ENCODE measurements at places on chromosomes 4 and X. TPM values are rescaled to one million over a fixed set of nuclear protein-coding genes. Genes with fewer than 3 reads are reported as not detected.
A peak's percentile ranks its signal among the peaks of the same experiment; 100 is the strongest.

DNA sequence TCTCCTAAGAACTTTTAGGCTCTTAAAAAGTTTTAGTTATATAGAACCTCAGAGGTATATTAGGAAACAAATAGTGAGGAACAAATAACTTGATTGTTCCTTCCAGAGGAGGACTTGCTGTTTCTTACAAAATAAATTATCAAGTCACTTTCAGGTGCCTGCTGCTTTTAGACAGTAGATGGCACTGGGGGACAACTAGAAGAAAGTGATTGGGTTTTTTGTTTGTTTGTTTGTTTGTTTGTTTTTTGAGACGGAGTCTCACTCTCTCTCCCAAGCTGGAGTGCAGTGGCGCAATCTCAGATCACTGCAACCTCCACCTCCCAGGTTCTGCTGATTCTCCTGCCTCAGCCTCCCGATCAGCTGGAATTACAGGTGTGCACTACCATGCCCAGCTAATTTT, 35.4 kb upstream of the CDKL5 start:
- no peak for DNase-seq

DNA sequence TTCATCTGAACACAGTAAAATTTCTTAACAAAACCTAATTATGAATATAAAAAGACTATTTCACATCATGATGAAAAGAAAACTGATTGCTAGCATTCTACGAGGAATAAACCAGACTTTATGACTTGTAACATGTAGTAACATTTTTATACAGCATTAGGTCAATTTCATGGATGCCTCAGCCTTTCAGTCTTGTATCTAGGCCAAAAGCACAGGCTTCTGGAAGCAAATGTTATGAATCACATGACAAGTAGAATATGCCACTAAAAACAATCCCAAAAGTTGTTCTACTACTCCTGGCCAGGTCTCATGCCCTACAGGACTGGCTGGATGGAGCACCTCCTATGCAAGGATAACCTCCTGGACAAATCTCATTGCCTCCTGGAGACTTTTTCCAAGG, 101.2 kb downstream of the ARHGAP6 start:
- DNase-seq: no peak

DNA sequence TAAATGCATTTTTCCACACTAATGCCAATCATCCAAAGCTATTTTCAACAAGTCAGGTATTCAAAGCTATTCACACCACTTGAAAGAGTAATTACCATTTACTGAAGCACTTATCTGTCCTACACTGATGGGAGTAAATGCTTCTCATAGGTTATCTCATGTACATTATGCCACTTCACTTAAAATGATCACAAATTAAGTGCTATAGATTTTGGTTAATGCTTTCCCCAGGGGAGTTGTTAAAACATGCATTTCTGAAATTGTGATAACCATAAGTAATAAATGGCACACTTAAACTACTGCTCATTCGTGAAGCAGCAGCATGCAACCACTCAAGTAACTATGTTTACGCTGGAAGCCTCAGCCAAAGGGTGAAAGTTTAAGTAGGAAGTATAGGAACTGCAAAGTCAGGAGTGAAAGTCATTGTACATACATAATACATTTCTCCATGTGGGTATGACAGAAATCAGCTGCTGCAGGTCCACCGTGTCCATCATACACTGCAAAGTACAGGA, 6.6 kb downstream of the PPM1K start:
- DNase-seq: no peak

- no peak for DNase-seq
Observed at GRCh38 chr4:30989508-30989907, 269.3 kb downstream of the PCDH7 start.

GRCh38 chr4:125789023-125789422, 474.3 kb downstream of the FAT4 start:
- no peak for DNase-seq

DNA sequence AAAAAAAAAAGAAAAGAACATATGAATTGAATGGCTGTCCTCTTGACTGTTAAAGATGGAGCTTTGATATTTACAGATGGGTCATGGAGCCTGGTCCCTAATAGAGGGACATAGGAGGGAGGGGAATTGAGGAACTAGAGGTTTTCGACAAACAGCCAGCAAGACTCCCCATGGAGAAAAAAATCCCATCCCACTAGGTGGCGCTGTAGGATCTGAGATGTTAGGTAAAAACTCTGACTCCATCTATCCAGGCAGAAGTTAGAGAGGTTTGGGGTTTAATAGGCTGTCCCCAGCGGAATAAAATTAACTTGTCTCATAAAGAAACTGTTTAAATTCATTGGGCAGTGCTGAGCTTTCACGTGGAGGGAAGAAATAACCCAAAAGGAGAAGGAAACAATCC, 45.9 kb downstream of the HMGB2 start:
- peak; percentile 68 for DNase-seq

DNA sequence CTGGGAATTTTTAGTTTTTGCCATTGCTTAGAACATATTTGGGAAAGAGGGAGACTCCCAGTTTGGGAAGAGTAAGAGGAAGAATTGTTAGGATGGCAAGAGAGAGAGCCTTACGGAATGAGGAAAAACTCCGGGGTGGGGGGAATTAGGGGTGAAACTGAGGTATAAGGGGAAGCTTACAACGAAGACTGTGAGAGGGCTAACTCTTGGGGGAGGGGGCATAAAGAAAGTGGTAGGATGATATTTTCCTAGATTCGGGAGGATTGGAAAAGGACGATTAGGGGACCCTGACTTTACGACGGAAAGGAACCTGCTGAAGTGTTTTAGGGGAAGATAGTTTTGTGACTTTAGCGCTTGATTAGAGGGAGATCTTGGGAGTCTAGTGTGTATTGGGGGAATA, 86.2 kb upstream of the HPRT1 start:
- no peak for DNase-seq

GRCh38 chr4:143420227-143420626, 83.6 kb downstream of the GAB1 start:
- DNase-seq: no peak

- DNase-seq: no peak
Observed at GRCh38 chrX:52923781-52924241, 26.7 kb downstream of the FAM156B start.

DNA sequence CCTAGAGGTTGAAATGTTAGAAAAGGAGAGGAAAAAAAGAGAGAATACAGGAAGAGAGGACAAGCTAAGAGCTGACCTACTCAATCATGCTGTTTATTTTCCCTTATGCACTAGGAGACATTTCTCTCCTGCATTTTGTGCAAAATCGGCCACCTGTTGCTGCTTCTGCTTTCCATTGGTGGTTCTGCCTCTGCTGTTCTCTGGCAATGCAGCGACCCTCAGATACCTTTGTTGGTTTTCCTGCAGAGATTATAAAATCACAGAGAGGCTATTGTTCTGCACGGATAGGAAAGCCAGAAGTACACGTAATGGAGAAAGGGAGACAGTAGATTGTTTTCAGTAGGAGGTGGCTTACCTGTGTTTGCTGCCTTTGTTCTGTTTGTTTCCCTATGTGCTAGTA, 108.9 kb downstream of the UNC5C start:
- no peak for DNase-seq

- DNase-seq: no peak
Observed at GRCh38 chr4:122131562-122132157, 20.5 kb upstream of the BLTP1 start.

GRCh38 chr4:173252024-173252935, 81.9 kb downstream of the HMGB2 start:
- DNase-seq: peak; percentile 62

- DNase-seq: no peak
Observed at GRCh38 chr4:95250544-95251137, 298.1 kb downstream of the UNC5C start.

- no peak for DNase-seq
Observed at GRCh38 chr4:30802622-30803323, 82.6 kb downstream of the PCDH7 start.

DNA sequence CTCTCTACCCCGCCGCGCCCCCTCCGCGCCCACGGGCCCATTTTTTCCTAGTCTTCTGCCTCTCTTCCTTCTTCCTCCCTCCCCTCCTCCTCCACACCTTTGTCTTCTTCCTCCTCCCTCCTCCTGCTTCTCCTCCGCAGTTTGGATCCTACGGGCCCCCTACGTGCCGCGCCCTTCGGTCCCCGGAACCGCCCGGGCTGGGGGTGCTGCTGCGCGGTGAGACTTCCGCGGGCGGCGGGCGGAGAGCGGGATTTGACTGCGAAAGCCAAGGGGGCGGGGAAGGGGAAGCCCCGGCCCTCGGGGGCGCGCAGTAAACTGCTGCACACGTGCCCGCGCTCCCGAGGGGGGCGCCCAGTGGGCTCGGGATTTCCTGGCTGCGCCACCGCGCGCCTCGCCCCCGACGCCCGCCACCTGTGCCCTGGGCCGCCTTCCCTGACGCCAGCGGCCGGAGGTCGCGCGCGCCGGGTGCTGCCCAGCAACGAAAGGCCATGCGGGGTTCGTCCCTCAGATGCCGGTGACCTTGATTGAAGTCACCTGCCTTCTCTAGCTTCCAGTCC, 3.3 kb upstream of the NKX3-2 start:
- no peak for DNase-seq

DNA sequence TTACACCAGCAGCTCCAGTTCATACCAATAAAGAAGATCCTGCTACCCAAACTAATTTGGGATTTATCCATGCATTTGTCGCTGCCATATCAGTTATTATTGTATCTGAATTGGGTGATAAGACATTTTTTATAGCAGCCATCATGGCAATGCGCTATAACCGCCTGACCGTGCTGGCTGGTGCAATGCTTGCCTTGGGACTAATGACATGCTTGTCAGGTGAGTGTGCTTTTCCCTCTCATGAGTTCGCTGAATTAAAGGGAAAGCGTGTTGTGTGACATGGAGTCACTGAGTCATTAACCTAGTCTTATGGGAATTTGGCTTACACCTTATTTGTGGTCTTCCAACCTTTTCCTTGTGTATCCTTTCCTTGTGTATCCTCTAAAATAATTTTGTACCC, 15.9 kb downstream of the TMEM165 start:
- DNase-seq: no peak

DNA sequence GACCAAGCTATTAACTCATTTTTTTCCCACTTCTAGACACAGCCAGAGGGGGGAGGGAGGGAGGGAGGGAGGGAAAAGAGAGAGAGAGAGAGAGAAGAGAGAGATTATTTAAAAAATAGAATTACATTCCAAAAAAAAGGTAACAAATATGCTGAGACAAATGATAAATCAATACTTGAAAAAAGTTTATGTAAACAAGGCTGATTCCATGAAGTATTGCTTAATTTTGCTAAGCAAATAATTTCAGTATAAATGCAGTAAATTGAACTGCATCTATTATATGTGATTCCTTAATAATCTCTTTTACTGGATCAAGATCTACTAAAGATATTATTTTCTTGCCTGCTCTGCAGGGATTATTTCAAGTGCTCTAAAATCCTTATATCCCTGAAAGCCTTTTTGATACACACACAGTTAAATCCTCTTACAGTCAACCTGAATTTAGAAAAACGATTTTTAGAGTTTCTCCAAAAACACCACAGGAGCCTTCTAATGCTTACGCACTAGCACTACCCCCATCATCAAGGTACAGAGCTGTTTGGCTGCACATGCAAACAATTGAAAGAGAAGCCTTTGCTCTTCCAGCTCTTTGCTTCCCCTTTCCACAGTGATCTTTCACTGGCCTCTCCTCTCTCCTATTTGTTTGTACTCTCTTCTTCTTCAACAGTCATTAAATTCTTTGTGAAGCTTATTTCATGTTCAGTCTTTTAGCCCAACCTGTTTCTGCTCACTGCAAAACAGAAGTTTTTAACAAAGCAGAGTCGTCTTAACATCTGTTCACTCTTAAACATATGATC, 426.3 kb upstream of the FAM241A start:
- DNase-seq: no peak

DNA sequence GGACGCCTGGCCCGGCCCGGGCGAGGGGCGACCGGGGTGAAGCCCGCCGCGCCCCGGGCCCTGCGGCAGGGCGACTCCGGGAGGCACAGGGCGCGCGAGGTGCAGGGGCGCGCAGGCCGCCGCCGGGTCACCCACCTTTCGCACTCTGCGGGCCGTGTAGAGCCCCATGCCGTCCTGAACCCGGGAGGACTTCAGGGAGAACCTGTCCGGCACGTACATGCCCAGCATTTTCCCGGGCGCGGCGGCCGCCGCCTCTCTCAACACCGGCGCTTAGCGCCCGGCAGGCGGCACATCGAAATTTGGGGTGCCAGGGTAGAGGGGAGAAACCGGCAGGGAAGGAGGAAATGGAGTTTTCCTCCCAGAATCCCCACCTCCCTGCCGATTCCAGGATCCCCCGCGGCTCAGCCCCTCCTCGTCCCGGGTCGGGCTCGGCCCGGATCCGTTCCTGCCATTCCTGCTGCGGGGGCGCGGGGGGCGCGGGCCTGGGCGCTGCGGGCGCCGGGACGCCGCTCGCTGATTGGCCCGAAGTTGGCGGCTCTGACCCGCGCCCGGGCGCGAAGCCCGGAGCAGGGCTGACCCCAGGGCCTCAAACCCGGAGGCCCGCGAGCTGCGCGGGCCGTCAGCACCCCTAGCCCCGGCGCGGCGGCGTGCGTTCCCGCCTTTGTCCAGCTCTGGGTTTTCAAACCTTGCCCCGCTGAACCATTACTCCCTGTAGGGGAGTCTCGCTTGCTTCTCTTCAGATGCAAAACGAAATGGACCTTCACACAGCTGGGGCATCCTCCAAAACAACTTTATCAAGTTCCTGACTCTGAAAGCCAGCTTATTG, at the start of gene PRDM5:
Gene PRDM5, minus strand, starts transcription at position 346 of the 826 bp plus-strand sequence. Its CDS starts 118 bp downstream, at position 228.
- DNase-seq: peak; percentile 70

DNA sequence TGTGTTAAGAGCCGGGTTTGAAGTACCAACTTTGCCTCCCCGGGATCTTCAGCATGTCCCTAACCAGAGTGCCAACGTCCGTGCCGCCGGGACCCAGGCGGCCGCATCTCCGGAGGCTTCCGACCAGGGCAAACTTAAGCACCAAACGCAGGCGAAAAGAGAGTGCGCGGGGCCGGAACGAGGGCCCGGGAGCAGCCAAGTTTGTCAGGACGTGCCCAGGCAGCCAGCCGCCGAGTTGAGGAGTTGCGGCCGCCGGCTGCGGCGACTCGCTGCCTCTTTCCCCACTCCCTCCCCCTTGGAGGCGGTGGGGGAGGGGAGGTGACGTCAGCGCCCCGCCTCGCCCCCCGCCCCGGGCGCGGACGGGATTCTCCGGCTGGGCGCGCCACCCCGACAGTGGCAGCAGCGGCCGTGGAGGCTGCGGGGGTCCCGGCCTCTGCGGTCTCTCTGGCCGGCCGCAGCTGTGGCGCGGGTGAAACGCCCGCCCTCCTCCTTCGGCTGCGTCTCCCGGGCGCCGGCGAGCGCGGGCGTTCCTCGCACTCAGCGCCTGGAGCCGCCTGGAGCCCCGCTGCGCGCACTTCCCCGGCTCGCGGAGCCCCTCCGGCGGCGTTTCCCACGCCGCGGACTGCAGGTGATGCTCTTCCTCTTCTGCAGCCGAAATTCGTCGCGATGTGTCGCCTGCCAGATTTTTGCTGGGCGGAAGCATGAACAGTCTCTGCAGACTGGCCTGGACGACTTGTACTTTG, 2.9 kb upstream of the FAT1 start:
- peak; percentile 73 for DNase-seq

DNA sequence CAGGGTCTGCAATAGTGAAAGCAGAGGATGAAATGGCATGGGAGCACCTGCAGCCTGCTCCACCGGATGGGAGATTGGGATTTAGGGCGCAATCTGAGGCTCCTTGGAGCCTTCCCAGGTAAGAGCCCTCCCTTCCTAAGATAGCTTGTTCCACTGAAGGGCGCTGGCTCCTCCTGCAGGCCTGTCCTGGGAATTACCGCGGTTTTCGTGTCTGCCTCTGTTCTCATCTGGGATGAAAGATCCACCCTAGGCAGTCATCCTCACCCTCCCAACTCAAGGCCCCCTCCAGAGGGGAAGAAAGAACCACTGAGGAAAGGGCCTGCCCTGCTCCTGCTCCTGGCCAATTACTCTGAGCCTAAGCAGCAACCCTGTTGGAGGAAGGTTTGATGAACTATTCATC, 547.5 kb downstream of the SMARCA1 start:
- no peak for DNase-seq

DMRTC1 gene
- not detected for total RNA-seq

GPR82 gene
- 0.53 TPM for total RNA-seq

MXD4 gene
- 46.9 TPM for total RNA-seq

Data from left cardiac atrium (tissue), 4 donors.